ENCODE measurements at places on chromosomes 1 and 21.

DNA sequence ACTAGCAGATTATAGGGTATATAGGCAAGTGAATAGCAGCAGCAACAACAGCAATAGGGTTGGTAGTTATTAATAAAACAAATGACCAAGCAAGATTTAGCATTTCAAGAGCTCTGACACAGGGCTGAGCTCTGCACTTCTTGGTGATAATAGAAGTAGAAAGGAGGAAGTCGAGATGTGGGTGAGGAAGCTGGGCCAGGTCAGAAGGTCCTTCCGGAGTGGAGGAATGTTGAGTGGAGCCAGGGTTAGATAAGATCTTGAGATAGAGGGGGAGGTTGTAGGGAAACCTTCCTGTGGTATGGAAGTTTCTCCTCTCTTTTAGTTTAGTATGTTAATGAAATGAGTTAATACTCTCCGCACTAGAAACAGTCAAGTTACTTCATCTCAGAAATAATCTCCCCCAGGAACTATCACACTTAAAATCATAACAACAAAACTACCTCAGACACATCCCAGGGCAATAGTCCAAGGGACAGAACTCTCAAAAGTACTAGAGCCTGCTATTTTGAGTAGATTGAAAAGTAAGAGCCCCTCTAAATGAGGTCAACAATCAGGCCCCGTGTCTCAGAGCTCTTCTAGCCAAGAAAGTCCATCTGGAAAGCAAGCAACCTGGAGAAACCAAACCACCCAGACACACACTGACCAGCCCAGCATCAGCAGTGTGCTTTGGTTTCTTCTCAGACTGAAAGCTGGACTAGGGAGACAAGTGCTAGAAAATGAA, 45.4 kb upstream of the ATP1B1 start:
- DNase-seq: no peak

DNA sequence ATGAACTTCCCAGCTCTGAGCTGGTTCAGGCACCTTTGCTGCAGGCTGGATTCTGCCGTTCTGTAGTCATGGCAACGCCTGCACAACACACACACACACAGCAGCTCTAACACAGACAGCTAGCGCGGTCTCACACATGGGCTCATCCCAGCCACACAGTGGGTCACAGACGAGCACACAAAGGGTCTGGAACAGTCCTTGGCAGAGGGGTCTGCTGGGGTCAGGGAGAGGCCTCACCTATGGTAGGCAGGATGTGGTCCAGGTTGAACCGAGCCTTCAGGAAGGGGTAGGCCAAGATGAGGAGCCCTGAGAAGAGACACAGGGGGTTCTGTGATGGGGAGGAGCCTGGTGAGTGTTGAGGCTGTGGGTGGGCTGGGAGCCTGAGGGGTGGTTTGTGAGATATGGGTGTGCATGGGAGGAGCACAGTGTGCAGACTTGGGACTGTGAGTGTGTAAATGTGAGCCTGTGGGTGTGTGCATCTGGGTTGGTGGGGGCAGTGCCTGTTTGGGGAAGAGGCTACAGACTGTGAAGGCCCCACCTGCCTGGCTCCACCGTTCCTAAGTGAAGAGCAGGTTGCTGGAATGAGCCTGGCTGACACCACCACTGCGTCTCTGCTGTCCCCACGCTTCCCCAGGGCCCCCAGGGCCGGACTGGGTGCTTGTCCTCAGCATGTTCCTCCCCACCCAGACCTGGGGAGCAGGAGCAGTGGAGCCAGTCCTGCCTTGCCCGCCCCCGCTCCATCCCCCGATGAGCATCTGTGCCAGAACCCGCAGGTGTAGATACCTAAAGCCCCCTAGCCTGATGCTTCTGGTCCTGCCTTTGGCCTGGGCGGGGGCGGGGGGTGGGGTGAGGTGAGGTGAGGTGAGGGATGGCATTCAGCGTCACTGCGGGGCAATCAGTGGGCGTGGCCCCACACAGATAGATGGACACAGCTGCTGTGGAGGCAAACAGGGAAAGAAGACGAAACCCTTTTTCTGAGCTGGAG, 1.5 kb downstream of the KNCN start:
- no peak for DNase-seq

GRCh38 chr1:107359472-107360241, 218.8 kb downstream of the NTNG1 start:
- DNase-seq: no peak

GRCh38 chr21:14825514-14825974, 239.3 kb downstream of the NRIP1 start:
- DNase-seq: no peak

DNA sequence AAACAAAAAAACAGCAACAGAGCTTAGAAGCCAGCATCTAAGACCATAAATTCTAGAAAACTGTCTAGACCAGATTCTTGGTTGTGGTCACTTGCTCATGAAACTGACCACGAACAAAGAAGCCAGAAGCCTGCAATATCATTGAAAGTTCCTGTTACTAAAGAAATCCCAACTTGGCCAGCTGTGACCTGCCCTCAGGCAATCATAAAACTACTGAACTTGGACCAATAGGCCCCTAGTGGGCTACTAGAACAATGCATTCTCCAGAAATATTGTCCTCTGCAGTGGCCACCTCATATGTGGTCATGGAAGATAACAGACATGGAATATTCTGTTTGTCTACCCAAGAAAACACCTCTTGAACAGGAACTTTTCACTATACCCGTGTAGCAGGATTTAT, 87.7 kb downstream of the SPATA17 start:
- no peak for DNase-seq

- DNase-seq: no peak
Observed at GRCh38 chr1:241101622-241102021, 255.4 kb downstream of the RGS7 start.

GRCh38 chr1:171258943-171259342, 10.6 kb downstream of the FMO1 start:
- no peak for DNase-seq

- DNase-seq: no peak
Observed at GRCh38 chr1:246532519-246532918, 25.4 kb upstream of the SMYD3 start.

DNA sequence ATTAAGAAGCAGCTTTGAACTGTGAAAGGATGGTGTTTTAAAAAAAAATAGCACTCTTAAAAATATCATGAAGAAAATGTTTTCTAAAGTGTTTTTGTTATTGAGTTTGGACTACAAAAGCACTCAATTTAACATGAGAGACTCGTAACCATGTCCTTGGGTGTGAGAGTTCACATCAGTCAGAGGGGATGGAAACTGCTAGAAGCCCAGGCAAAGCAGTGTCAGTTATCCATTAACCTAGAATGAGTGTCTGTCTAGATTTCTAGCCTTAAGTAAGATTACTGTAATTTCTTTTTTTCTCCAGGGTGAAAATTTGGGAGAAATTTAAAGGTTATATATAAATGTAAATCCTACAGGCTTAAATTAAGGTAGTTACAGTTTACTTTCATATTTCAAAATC, 31.7 kb downstream of the SLC5A9 start:
- no peak for DNase-seq

- DNase-seq: no peak
Observed at GRCh38 chr1:119831027-119831426, 19.8 kb upstream of the REG4 start.

- DNase-seq: peak; percentile 30
Observed at GRCh38 chr1:156489166-156489934, 11.2 kb downstream of the MEF2D start.

DNA sequence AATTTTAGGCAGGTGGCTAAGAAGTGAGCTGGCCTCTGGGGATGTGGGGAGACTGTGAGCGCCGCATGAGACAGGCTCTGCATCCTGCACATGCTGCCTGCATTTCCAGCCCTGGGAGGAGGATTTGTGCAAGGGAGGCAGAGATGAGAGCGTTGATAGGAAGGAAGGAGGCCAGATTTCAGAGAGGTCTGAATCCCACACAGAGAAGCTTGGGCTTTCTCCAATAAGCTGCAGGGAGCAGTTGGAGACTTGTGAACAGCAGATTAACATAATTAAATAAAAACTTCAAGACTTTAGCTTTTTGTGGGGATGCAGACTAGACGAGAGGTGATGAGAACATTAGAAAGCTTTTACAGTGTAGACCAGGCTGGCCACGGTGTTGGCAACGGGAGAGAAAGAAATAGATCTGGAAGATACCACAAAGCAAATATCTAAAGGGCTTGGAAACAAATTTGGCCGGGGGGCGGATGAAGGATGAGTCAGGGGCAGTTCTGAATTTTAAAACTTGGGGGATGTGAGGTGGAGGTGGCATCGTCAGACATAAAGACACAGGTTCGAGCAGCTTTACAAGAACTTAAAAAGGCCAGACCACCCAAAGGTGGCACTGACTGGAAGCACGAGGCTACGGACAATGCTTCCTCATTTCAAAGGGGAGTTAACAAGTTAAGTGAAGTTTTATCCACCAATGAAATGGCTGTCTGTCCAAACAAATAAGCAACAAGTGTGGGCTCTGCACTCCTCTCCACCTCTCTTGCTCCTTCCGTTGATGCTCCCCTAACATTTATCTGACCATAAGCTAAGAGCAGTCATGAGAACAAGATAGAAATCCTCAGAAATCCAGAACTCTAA, 57.0 kb downstream of the HIVEP3 start:
- DNase-seq: peak; percentile 63

DNA sequence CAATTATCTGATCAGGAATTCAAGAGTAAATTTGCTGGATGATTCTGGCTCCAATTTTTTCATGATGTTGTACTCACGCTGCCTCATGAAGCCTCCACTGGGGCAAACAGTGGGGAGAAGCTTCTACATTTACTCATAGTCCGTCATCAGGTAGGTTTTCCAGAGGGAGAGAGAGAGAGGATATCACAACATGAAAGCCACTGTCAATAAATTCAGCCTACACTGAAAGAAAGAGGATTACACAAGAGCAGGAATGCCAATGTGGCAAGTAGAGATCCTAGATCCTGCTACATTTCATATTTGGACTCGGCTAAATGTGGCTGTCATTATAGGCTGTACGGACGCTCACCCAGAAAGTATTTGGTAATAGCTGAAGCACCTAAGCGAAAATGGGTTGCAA, 819.9 kb downstream of the BRINP3 start:
- no peak for DNase-seq
